ENCODE measurements at places on chromosomes 12 and 14.

- no peak for DNase-seq
Observed at GRCh38 chr12:46480316-46480715, 107.7 kb upstream of the SLC38A2 start.

- no peak for DNase-seq
Observed at GRCh38 chr14:65243766-65244442, 141.6 kb upstream of the MAX start.

GRCh38 chr14:96297997-96298515 lies 42.0 kb downstream of the BDKRB1 start:
- no peak for DNase-seq

GRCh38 chr12:95830335-95831089 lies 28.2 kb upstream of the SNRPF start:
- DNase-seq, result no peak

GRCh38 chr14:68253160-68253780 lies 433.7 kb downstream of the RAD51B start:
- DNase-seq, result no peak

GRCh38 chr12:41536813-41537490 lies 348.8 kb downstream of the PDZRN4 start:
- DNase-seq, result no peak

Measured in activated gamma-delta T cell treated with Interleukin-2 at 50 U/mL for 16 hours (primary cell).